Erythroblast (primary cell): ENCODE measurements at places on chromosomes 7 and 10.

DNA sequence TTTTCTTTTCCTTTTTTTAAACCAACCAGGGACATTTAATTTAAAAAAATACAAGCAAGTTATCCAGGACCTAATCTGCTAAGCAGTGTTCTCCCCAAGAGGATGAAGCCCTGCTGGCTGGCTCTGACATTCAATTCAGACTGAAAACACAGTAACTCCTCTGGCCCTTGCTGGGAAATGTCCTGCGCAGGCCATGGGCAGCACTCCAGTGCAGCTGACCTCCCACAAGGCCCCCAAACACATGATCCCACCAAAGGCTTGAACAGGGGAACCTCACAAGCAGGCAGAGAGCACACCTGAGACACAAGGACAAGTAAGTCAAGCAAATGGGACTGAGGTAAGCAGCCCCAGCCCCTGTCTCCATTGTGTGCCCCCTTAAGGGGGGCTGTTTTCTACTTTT, 56.9 kb upstream of the FHIP2A start:
- no peak for DNase-seq

GRCh38 chr10:128125416-128125943, 743 bp downstream of the MKI67 start:
- peak; percentile 76 for DNase-seq

DNA sequence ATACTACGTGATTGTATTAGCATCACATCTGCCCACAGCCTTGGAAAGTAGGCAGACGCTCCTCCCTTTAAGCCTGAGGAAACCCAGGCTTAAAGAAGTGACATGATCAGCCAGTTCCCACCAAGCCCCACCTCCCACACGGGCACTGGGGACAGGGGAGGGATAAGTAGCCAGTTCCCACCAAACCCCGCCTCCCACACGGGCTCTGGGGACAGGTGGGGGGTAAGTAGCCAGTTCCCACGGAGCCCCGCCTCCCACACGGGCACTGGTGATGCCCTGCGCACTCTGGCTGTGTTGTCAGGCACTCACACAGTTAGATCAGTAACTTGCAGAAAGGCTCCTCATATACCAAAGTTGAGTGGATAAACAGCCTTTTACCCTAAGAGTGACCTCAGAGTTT, 606.8 kb downstream of the PTPRN2 start:
- no peak for DNase-seq

DNA sequence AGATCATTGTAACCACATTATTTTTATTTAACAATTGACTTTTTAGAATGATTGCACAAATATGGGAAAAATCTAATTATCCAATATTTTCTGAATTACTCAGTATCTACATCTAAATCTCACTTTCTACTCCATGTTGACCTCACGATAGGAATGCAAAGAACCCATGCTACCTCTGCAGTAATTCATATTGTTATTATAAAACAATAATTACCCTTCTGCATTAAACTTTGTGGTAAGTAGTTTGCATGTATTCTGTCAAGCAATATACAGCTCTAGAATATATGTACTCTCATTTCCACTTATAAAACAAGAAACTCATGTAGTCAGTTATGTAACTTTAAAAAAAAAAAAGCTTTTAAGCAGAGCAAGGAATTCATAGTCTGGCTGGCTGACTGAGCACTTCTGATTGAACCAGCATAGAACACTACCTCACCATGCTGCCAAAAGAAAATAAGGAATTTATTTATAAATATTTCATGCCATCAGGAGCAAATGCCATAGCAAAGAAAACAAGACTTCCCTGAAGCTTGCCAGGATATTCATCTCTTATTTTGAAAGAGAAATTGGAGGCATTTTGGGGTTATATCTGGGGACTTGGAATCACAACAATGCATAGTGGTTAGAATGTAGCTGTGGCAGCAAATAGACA, 895.7 kb downstream of the XPNPEP1 start:
- DNase-seq = no peak

DNA sequence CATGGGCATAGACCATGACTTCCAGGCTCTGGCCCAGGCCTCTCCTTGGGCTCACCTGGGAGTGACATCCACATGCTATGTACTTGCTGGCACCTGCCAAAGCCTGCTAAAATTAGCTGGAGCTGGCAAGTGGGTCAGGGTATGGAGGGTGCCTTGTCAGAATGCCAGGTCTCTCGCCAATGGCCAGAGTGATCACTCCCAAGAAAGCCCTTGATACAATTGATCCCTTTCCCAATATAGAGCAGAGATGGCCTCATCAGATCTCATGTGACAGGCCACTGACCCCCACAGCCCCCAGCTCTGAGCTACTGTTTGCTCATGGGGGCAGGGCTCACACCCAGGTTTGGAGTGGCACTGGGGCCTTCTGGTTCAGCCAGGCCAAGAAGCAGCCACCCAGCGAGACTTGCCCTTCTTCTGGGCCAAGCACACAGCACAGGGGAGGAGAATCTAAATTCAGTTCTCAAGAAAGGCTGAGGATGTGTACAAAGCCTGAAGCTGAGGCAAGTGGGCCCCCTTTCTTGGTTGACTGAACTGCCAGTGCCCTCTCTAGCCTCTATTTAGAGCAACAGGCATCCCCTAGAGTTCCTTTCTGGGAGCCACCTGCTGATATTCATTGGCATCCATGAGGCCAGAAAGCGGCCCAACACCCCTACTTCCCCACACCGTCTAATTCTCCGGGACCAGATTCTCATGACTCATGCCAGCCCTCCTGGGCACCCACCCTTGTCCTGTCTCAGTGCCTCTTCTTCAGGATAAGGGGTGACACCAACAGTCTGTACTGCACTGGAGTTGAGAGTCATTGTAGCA, 18.9 kb upstream of the MYL7 start:
- no peak for DNase-seq

- no peak for DNase-seq
Measured at GRCh38 chr7:116165717-116166116, 44.6 kb upstream of the TES start.

GRCh38 chr7:39633563-39634477, 10.4 kb downstream of the RALA start:
- DNase-seq = no peak

DNA sequence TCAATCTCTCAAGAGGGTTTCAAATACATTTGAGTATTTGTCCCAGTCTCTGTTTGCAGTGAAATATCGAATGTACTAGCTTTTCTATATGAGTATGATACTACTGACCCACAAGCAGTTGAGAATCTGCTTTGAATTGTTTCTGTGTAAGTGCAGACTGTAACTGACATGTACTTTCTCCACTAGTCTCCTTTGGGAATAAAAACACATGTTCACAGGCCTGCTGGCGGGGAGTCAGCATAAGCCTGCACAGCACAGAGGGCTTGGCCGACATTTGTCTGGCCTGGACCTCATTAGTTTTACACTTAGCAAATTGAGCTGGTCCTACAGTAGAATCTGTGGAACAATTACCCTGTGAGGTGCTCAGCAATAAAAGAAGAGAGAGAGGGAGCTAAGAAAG, 72.6 kb downstream of the ITGB8 start:
- DNase-seq = no peak

- peak; percentile 53 for DNase-seq
Measured at GRCh38 chr10:130137090-130137448, 878 bp downstream of the GLRX3 start.

DNA sequence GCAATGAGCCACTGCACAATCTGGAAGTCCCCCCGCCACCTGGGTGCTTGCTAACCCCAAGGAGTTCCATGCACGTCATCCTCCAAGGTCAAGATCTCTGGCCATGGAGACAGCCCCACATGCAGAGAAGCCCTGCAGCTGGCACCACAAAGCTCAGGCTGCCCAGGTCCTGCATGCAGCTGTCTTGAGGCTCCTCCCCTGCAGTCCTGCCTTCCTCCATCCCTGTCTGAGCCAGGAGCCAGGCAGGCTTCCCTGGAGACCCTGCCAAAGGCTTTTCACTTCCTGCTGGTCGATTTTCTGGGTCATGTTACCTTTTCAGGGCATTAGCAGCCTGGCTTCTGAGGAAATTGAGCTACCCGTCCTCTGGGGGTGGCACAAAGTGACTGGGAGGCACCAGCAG, 12.5 kb upstream of the TMEM72 start:
- DNase-seq = no peak

GRCh38 chr7:105122619-105123018, 108.6 kb downstream of the KMT2E start:
- no peak for DNase-seq

DNA sequence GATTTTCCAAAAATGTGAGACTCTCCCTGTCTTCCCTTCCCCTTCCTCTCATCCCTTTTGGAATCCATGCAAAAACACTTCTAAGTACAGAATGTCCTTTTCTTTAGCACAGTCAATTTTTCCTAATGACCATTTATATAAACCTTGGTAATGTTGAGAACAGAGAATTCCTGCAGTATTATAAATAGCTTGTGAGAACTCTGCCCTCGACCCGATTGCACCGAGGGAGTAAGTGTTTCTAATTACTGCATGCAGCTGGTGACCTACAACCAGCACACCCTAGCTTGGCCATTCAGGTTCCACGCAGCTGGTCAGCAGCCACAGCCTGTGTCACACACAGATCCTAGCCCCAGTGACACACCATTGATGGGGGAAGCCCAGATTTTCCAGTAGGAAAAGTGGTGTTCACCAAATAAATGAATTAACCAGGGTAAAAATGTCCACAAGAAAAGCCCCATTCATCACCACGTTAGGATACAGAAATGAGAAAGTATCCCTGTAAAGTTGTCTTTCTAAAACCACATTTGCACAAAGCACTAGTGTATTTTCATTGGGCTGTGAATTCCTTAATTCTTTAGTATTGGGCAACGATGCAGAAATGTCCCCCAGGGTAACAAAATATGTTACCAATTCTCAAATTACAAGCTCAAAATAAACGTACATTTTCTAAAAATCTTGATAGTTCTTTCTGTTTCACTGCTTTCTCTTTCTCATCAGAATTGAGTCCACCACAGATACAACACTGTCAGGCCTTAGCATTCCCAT, 499.0 kb upstream of the KLF6 start:
- DNase-seq = no peak

GRCh38 chr7:84665339-84665738, 470.8 kb upstream of the SEMA3A start:
- DNase-seq = no peak

- DNase-seq = no peak
Measured at GRCh38 chr7:17041324-17041723, 159.5 kb upstream of the AGR3 start.

DNA sequence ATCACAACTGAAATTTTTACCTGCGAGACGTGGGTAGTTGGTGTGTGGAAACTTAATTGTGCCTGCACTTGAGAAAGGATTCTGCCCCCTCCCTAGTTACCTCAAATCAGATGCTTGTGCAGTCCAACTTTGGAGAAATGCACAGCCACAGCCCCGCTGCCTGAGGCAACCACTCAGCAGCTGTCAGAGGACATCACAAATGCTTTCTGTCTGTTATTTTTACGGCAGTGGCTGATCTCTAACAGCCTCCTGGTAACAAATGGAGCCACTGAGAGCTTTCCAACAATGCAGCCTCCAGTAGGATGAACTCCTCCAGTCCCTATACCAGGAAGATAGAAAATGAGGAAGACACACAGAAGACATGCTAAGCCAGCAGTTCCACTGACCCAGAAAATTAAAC, 712.2 kb upstream of the GHITM start:
- DNase-seq = no peak

DNA sequence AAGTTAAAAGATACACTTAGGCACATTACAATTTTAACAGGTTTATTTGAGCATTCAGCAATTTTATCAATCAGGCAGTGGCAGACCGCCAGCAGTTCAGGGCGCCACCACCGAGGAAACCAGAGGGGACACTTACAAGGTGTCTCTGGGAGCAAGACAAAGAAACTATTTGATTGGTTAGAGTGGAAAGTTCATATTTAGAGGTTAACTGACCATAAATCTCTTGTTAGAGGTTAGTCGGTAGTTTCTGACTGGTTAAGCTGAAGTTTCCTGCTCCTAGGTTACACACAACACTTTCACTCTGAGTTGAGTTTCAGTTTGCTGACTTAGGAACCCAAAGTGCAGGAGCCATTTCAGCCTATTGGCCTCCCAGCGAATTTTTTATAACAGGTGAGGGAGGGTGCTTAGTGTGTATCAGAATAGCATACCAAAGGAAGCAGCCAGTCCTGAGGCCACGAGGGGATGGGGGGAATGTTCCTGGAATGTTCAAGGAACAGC, 10.8 kb upstream of the PVRIG start:
- DNase-seq = no peak

- DNase-seq = no peak
Measured at GRCh38 chr7:73555411-73555982, 2.0 kb downstream of the BCL7B start.

DNA sequence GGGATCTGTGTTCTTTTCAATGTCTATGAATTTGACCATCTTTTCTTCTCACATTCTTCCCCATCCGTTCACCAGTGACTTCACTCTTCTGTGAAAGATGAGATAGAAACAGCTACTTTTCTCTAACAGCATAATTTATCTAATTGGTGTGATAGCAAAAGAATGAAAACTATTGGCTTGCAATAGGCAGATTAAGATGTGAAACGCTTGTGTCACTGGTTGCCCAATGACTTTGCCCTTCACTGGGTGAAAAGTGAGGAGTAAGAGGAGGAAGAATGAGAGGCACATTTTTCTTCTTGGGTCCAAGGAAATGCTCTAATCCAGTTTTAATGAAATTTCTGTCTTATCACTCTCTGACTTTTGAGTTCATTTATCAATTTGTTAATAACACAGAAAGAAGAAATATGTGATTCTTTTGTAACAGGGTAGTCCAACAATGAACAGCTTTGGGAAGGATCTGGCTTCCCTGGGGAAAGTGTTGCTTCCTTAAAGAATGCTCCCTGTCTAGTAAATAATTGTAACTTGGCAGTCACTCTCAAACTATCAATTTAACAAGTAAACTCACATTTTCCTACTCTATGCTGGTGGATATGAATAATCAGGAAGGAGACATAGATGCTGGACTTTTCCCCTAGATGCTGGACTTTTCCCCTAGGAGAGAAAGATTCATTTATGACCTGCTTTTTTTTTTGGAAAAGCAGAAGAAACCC, 35.1 kb downstream of the BET1 start:
- no peak for DNase-seq

DNA sequence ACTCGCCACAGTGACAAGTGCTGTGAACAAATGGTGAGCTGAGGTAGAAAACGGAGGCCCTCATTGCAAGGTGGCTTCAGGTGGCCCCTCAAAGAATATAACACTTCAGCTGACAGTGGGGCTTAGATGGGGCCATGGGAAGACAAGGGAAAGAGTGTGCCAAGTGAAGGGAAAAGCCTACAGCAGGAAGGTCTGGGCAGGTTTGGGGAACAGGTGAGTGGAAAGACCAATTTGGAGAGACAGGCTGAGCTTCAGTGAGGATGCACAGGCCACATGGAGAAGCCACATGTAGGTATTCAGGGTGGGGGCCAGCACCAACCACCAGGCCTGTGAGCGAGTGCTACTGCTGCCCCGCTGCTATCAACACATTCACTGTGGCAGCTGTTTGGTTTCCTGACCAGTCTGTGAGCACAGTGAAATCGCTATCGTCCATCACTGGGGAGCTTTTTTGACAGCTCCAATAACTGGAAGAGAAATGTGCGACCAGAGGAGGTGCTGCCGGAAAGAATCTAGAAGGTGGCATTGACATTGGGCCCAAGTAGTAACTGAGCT, 3.4 kb downstream of the POLD2 start:
- no peak for DNase-seq
